ENCODE measurements at places on chromosomes 11 and 22. TPM values are rescaled to one million over a fixed set of nuclear protein-coding genes. Genes with fewer than 3 reads are reported as not detected.

DNA sequence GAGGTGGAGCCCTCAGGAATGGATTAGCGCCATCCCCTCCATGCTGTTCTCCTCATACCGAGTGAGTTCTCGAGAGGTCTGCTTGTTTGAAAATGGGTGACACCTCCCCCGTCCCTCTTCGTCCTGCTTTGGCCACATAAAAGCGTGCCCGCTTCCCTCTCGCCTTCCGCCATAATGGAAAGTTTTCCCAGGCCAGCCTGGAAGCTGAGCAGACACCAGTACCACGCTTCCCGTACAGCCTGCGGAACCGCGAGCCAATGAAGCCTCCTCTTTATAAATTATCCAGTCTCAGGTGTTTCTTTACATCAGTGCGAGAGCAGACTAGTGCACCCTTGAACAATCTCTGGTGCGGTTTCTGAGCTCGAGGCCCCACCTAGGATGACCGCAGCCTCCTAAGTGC lies 12.8 kb downstream of the ALG12 start:
- DNase-seq, result no peak

DNA sequence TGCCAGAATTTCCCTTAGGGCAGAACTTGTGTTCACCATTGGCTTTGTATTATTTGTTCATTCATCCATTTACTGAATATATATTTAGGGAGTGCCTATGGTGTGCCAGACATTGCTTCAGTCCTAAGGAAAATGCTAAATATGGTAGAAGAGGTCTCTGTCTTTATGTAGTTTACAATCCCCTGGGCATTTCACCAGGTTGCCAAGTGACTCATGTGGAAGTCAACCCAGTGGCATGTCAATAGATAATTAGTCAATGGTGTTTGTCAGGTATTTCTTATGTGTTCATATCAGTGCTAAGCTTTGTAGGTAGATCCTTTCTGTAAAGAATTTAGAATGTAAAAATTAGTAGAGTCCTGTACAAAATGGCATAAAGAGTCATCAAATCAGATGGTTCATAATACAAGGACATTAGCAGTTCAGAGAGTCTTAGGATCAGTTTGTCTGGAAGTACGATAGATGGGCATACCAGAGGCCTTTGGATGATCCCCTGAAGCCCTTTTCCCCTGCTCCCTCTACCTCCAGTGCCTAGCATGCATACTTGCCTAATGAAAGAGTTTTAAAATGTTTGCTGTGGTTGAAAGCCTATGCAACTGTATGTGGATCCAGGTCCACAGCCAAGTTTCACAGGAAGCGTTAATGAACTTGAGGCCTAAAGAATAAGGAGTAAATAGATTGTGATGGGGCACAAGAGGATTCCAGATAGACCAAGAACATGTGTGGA lies 58.5 kb upstream of the SESN3 start:
- no peak for DNase-seq

DNA sequence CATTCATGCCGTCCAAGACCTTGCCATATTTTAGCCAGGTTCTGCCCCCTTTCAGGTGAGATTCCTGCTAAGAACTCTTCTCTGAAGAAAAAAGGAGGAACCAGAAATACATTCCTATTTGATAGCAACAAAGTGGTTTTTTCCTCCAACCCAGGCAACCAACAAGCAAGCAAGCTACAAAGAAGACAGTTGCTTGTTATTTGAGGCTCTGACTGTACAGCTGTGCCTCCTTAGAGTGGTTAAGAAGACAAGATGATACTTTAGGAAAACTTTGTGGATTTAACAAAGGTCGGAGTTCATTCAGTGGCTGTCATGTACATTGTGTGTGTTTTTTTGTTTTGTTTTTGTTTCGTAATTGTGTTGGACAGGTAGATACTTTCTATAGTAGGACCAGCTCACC lies 21.7 kb downstream of the TEAD1 start:
- DNase-seq, result no peak

- DNase-seq, result no peak
Observed at GRCh38 chr11:134662629-134663360, 250.8 kb upstream of the B3GAT1 start.

The PANX3 gene
- not detected for polyA plus RNA-seq

The UPK2 gene
- 6.8 TPM for polyA plus RNA-seq

The SGSM1 gene
- 2.6 TPM for polyA plus RNA-seq

The SMDT1 gene
- 115 TPM for polyA plus RNA-seq

The SERHL2 gene
- polyA plus RNA-seq, result 7.9 TPM

The USP35 gene
- 4.3 TPM for polyA plus RNA-seq

The C11orf65 gene
- 3.1 TPM for polyA plus RNA-seq

All from left renal cortex interstitium (tissue), 4 donors.